Activated naive CD8-positive, alpha-beta T cell treated with anti-CD3 and anti-CD28 coated beads for 36 hours (primary cell): ENCODE measurements at places on chromosomes 1 and 21.

- no peak for DNase-seq
Observed at GRCh38 chr21:24895885-24896734, 711.2 kb downstream of the MRPL39 start.

DNA sequence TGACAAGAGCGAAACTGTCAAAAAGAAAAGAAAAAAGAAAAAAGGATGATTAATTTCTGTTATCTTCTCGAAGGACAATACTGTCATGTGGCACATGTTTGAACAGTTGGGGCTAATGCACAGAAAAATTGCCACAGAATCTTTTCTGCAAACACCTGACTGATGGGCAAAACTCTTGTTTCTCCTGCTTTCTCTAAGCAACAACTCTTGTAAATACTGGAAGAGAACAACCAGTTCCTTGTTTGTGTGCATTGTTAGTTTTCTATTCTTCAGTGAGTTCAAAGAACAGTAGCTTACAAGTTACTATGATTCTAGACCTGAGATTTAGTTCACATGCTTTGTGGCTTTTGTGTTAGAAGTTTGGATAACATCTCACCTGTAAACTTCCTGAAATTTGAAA is 60.7 kb downstream of the CDC14A start:
- no peak for DNase-seq

GRCh38 chr1:41281334-41281733 is 39.2 kb upstream of the SCMH1 start:
- DNase-seq, result no peak

DNA sequence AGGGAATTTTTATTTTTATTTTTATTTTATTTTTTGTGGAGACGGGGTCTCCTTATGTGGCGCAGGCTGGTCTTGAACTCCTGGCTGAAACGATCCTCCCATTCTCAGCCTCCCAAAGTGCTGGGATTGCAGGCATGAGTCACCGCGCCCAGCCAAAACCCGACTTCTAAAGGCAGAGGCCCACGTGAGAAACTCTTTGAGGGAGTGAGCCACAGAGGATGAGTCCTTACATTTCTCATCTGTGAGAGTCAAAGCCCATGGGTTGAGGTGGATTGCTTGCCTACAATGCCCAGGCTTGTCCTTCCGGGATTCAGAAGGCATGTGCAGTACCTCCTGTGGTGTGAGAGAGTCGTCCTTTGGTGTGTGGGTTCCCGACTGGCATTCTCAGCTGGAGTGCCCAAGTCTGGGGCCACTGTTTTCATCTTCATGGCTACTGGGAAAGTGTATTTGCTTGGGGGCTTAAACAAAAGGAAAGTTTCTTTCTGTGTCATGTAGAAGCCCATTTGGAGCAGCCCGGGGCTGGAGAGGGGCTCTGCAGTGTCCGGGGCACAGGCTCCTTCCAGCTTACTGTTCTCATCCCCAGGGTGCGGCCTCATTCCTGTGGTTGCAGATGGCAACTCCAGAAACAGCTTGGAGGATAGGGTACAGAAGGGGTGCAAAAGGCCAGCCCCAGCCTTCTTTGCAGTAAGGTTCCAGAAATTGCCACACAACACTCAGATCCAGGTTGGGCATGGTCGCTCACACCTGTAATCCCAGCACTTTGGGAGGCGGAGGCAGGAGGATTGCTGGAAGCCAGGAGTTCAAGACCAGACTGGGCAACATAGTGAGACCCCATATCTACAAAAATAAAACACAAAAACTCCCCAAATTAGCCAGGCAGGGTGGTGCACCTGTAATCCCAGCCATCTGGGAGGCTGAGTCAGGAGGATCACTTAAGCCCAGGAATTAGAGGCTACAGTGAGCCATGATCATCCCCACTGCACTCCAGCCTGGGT is 29.4 kb upstream of the CSF3R start:
- DNase-seq, result no peak

DNA sequence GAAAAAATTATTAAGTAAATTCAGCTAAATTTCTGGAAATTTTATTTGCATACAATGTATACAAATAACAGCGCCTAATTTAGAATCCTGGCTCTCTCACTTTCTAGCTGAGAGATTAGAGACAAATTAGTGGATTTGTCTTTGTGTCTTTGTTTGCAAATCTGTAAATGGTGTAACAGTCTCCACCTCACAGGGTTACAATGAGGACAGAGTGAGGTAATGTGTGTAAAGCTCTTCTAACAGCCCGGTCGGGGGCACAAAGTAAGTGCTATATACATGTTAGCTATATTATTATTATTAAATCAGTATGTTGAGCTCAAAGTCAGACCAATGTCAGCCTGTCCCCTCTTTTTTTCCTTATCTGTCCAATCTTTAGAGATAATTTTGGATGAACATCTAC is 5.0 kb upstream of the ADAMTSL4 start:
- no peak for DNase-seq

GRCh38 chr1:235408503-235408960 is 41.3 kb downstream of the TBCE start:
- DNase-seq, result no peak

- DNase-seq, result no peak
Observed at GRCh38 chr21:42900446-42900845, 7.3 kb downstream of the NDUFV3 start.

GRCh38 chr21:26194811-26195251 is 24.3 kb upstream of the APP start:
- DNase-seq, result no peak

GRCh38 chr1:176628775-176629174 is 165.8 kb downstream of the PAPPA2 start:
- DNase-seq, result no peak

DNA sequence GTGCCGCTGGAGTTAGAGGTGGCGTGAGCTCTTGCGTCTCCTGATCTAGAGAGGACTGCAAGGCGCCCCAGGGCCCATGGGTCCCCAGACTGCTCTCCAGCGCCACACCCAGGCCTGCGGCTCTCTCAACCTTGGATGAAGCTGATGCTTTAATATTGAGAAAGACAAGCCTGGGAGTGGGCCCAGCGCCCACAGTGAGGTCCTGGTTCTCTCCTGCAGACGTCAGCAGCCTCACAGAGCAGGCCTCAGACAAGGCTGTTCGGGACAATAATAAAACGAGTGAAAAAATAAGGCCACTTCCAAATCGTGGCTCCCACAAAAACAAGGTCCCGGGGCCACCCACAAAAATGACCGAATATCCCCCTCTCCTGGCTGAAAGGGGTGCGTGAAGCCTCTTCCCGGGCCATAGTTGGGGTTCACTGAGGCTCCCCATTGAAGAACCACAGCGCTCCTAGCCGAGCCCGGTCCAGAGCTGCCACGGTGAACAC is 6.0 kb upstream of the DNMT3L start:
- DNase-seq, result no peak

GRCh38 chr21:41210426-41211059 is 42.6 kb downstream of the BACE2 start:
- DNase-seq, result no peak

DNA sequence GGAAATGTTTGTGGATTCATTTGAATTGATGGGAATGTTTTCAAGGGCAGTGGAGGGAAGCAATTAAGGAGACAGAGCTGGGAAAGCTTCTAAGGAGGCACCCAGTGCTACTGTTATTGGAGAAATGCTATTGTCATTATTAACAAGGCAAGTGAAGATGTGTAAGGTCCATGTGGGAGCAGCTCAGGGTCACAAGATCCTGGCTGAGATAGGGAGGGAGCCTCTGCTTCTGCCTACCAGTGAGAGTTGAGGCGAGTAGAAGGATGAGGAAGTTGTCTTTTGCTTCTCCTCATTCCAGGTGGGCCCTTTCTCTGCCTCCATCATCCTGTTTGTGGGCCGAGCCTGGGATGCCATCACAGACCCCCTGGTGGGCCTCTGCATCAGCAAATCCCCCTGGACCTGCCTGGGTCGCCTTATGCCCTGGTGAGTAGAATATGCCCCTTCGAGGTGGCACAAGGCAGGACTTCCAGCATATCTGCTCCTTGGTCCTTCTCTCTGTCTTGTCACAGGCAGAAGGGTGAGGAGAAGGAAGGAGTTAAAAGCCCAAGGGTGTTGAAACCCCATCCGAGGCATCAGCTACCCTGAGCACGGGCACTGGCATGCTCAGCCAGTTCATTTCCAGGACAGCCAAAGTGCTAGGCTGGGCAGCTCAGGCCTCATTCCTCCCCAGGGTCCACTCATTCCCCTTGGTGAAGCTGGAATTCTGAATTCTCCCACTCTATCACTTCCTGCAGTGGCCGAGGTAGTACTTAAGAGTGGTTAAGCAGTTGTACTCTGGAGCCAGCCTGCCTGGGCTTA is 3.7 kb downstream of the MFSD2A start:
- DNase-seq, result no peak

DNA sequence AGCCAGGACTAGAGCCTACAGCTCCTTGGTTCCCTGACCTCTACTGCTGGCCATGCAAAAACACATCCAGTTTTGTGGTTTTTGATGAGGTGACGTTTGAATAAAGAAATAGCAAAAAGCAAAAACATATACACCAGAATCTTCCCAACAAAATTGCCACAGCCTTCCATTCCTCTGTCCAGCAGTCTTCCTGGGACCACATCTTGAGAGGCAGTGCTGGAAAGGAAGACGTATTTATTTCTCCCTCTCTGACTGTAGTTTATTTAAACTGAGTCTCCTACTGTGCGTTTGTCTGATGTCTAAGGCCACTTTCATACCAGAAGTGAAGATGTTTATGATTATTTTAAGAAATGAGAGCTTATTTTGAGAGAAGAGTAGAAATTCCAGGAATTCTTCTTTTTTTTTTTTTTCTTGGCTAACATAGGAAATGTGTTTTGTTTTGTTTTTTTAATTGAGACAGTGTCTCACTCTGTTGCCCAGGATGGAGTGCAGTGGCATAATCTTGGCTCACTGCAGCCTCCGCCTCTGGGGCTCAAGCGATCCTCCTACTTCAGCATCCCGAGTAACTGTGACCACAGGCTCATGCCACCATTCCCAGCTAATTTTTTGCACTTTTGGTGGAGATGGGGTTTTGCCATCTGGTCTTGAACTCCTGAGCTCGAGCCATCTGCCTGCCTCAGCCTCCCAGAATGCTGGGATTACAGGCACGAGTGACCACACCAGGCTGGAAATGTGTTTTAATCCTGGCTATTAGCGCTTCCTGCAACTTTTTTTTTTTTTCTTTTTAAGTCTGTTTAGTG is 118.5 kb downstream of the ITSN1 start:
- DNase-seq, result no peak

DNA sequence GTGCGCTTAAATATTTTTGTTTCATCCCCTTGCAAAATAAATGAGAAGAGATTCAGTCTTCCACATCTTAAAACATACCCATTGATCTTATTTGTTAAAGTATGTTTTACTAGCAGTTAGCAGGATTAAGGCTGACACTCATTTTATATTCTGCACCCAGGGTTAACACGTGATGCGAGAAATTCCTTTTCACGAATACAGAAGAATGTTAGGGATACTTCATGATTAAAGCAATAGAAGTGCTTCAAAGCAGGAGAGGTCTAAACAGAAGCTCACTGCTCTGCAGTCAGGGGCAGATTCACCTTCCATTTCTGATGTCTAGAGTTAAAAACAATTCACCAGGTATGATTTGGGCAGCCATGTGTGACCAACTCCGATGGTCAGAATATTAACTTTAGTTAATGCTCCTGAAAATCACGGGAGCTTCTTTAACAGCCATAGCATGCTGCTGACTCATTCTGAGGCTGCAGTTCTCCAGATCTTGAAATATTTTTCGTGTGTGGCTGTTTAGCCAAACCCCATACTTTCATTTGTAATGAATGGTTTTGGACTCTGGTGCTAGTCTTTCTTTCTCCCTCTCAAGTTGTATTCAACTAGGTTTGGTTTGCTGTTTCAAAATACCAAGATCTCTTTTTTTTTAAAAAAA is 19.7 kb downstream of the BCAR3 start:
- no peak for DNase-seq

DNA sequence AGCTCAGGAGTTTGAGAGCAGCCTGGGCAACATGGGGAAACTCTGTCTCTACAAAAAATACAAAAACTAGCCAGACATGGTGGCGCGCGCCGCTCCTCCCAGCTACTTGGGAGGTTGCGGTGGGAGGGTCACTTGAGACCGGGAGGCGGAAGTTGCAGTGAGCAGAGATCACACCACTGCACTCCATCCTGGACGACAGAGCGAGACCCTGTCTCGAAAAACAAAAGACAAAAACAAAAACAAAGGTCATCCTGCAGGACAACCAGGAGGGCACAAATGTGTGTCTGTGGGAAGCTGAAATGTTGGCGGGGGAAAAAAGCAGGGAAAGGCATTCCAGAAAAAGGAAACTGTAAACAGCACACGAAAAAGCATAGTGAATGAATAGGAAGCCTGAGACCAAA is 104.1 kb upstream of the HNRNPU start:
- DNase-seq, result no peak

DNA sequence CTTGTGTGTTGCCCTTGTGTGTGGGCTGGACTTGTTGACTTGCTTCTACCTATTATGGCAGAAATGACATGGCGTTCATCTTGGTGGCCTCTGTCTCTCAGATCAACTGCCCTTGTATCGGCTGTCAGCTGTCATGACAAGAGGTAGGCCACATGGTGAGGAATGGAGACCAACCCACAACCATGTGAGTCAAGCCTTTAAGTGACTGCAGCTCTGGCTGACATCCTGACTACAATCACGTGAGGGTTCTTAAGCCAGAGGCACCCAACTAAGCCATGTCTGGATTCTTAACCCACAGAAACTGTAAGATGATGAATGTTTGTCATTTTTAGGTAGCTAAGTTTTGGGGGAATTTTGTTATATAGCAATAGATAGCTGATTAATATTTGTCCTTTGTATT is 82.1 kb downstream of the KCND3 start:
- DNase-seq, result no peak

DNA sequence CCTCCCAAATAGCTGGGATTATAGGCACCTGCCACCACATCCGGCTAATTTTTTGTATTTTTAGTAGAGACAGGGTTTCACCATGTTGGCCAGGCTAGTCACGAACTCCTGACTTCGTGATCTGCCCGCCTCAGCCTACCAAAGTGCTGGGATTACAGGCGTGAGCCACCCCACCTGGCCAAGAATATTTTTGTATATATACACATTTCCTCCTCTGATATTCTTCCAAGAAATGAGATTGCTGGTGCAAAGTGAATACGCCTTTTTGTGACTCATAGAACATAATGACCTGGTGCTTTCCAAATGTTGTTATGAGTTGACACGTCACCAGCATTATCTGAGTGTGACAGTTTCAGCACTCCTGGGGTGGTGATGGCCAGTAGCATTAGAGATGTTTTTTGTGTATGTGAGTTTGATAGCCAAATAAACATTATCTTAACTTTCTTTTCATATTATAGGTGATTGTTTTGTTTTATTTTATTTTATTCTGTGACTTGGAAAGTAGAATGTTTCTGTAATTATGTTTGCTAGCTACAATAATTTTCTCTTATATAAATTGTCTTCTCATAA is 54.9 kb downstream of the KCNK1 start:
- no peak for DNase-seq

- no peak for DNase-seq
Observed at GRCh38 chr1:157042846-157043245, 2.7 kb downstream of the ARHGEF11 start.
